Motor neuron (in vitro differentiated cells): ENCODE measurements at places on chromosomes 13 and 19.

DNA sequence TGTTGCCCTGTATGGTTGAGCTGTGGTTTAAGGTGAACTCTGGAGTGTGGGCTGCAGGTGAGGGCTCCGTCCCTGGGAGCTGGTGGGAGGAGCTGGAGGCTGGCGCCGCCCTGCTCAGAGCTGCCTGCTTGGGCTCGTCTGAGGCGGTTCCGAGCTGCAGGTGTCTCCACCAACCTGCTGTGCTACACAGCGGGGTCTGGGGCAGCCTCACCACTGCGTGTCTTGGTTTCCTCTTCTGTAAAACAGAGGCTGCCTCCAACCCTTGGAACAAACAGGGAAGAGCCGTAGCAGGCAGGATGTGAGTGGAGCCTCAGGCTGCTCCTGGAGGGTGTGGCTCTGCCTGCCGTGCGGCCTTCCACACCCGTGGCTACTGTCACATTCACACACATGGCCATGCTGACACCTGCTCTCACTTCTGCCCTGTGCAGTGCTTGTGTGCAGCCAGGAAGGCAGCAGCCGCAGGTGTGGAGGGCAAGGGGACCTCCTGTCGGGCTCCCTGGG lies 21.4 kb downstream of the NAXD start:
- no peak for ATAC-seq

DNA sequence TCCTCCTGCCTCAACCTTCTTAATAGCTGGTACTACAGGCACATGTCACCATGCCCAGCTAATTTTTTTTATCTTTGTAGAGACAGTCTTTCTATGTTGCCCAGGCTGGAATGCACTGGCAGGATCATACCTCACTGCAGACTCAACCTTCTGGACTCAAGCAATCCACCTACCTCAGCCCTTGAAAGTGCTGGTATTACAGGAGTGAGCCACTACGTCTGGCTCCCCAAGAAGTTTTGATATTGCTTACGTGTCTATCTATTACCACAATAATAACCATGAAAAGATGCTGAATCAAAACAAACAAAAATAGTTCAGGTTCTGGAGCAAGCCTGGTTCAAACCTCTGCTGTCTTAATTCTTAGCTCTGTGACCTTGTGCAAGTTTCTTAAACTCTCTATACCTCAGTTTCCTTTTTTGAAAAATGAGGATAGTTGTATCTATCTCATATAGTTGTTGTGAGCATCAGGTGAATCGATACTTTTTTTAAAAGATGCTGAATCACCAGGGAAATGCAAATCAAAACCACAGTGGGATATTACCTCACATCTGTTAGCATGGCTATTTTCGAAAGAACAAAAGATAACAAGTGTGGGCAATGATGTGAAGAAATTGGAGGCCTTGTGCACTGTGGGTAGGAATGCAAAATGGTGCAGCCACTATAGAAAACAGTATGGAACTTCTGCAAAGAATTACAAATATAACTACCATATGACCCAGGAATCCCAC lies 19.0 kb upstream of the LEUTX start:
- ATAC-seq: no peak

GRCh38 chr13:38325426-38325825 lies 24.2 kb upstream of the UFM1 start:
- no peak for ATAC-seq

DNA sequence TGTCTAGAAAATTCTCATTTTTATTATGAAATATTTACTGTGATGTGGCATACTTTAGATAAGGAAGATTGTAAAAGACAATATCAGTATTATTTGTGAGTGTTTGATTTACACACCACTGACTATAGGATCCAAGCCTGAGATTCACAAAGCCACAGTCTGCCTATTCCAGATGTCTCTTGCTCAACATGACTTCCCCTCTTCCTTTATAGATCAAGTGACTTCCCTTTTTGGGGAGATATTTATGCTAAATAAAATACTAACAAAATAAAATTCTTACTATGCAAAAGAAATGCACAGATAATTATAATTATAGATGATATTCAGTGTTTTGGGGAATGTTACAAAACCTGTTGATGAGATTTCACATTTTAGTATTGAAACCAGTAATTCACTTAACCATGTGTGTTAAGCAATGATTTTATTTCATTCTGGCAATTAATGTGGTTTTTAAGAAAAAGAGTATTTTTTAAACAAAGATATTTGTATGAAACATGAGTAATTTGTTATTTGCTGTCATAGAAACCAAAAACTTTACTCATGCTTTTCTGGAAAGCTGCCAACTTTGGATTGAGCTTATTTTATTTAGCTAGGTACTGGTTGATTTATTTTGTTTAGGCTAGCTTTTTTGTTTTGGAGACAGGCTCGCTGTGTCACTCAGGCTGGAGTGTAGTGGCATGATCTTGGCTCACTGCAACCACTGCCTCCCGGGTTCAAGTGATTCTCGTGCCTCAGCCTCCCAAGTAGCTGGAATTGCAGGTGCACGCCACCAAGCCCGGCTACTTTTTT lies 13.7 kb upstream of the GPR183 start:
- no peak for ATAC-seq

DNA sequence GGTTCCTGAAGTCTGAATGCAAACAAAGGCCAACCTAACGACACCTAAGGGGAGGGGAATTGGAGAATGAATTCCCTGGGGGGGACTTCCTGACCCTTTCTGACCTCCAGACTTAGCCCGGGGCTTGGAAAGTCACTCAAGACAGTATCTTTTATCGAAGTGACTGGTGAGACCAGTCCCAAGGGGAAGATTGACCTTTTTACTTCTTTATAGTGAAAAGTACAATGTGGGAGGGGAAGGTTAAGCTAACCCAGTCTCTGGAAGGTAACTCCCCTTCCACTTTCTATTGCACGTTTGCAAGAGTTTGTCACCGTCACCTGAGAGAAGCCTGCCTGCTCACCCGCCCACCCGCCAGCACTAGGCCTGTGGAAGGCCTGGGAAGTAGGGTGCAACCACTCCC lies 111.9 kb downstream of the EFNB2 start:
- ATAC-seq: no peak
